ENCODE measurements at places on chromosomes 5 and 9.

DNA sequence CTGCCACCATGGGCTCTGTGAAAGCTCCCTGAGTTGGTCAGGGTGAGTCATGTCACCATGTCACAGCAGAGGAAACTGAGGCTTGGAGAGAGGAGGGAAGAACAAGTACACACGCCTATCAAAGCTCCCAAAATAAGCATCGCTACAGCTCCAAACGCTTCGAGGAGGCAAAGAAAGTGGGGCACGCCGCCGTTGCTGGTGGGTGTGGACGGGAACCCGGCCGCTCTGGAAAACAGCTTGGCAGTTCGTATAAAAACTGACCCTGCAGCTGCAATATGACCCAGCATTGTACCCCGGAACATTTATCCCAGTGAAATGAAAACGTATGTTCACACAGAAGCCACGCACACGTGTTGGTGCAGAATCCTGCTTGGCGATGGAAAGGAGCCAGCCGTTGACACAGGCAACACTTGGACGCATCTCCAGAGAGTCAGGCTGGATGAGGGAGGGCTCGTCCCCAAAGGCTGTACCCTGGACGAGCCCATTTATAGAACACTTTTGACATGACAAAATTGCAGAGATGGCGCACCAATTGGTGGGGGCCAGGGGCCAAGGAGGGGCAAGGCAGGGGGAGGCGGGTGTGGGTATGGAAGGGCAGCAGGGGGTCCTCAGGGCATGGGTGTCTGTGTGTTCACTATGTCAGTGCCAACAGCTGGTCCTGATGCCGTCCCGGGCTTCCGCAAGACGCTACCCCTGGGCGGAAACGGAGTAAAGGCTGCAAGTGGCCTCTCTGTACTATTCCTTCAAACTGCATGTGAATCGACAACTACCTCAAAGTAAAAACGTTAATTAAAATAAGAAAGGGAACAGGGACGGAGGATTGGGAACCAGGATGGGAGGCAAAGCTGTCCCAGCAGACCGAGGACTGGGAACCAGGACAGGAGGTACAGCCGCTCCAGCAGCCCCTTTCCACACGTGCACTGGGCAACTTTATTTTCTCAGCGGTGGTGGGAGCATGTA is 173.0 kb downstream of the OLFM1 start:
- DNase-seq, result no peak

- DNase-seq, result no peak
These were observed 14.3 kb upstream of the FREM1 start for GRCh38 chr9:14924230-14925219.

- no peak for DNase-seq
These were observed 155.0 kb downstream of the PRELID2 start for GRCh38 chr5:145680169-145680568.

- DNase-seq, result no peak
These were observed 57.0 kb upstream of the NEURL1B start for GRCh38 chr5:172583931-172584511.

- DNase-seq, result peak; percentile 61
These were observed 25.8 kb upstream of the KIF12 start for GRCh38 chr9:114124666-114125475.

- DNase-seq, result no peak
These were observed 6.1 kb upstream of the FAM120AOS start for GRCh38 chr9:93459432-93459847.

DNA sequence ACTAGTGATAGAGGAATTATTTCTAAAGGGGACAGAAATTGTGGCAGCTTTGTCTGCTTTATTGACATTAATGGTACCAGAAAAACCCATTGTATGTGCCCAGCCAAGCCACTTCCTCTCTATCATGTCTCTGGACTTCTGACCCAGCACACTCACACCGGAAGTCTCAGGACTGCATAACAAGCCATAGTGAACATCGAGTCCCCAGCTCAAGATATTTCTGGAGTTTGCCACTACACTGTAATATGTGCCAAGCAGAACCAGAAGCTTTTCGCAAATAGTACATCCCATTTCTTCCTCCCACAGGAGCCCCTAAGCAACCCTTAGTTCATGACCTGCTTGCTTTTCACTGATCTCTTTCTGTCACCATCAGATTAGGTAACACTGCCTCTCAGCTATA is 187.4 kb upstream of the GHR start:
- DNase-seq, result peak; percentile 66

DNA sequence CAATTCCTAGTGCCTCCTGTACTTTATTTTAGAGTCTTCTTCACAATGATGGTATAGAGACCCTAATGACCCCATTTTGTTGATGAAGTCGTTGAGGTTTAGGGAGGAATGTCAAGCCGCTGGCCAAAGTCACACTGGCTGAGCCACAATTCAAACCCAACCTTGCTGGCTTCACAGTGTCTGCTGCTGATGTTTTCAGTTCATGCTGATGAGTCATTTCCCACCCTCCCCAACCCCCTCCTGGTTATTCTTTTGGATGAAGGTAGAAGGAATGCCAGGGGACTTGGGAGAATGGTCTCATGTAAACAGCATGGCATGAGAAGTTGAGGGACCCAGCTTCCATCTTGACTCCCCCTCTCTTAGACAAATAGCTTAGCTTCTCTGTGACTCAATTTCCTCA is 68.6 kb downstream of the TMEM252 start:
- no peak for DNase-seq

GRCh38 chr5:78675956-78676730 is 27.6 kb upstream of the LHFPL2 start:
- DNase-seq, result no peak

- no peak for DNase-seq
These were observed 39.9 kb upstream of the SMIM15 start for GRCh38 chr5:61202213-61202612.

- DNase-seq, result no peak
These were observed 146.1 kb downstream of the CAAP1 start for GRCh38 chr9:26746357-26747072.

DNA sequence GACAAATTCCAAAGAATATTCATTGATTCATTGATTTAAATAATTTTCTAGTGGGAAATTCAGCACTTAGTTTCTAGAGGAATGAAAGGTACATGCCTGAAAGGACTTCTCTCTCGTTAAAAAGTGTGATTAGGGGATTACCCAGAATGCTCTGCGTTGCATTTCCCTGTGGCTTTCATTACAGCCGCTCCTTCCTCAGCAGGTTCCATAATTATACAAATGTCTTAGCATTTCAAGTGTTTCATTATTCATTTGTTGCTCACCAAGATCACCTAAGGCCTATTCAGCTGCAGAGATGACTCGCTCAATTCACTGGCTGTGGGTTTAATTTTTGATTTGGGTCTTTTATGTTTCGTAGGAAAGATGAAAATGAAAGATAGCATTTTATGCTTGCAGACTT is 52.8 kb downstream of the SPATA31C2 start:
- DNase-seq, result no peak

DNA sequence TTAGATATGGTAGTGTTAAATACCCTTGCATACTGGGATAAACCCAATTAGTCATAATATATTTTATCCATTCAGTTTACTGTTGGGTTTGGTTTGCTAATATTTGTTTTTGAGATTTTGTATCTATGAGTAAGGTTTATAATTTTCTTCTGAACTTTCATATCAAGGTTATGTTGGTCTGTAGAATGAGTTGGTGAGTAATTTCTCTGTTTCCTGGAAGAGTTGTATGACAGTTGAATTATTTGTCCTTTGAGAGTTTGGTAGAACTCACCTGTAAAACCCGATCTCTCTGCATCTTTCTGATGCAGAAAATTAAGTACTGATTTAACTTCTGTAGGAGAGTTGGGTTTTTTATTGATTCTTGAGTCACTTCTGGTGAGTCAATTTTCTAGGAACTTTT is 20.4 kb downstream of the DDX4 start:
- DNase-seq, result no peak

DNA sequence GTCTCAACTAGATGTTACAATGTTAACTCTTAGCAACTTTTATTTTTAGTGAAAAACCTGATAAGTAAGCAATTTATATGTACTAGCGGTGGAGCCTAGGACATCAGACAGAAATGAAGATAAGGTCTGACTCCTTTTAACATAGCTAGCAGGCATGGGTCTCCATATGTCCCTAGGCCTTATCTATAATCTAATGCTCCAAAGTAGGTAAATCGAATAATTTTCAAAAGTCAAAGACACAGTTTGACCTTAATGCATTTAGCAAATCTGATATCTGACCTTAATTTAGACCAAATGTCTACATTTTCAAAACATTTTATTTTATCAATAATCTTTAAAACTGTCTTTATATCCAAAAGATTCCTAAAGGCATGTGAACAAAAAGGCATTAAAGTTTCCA is 305.0 kb upstream of the CCNH start:
- no peak for DNase-seq

DNA sequence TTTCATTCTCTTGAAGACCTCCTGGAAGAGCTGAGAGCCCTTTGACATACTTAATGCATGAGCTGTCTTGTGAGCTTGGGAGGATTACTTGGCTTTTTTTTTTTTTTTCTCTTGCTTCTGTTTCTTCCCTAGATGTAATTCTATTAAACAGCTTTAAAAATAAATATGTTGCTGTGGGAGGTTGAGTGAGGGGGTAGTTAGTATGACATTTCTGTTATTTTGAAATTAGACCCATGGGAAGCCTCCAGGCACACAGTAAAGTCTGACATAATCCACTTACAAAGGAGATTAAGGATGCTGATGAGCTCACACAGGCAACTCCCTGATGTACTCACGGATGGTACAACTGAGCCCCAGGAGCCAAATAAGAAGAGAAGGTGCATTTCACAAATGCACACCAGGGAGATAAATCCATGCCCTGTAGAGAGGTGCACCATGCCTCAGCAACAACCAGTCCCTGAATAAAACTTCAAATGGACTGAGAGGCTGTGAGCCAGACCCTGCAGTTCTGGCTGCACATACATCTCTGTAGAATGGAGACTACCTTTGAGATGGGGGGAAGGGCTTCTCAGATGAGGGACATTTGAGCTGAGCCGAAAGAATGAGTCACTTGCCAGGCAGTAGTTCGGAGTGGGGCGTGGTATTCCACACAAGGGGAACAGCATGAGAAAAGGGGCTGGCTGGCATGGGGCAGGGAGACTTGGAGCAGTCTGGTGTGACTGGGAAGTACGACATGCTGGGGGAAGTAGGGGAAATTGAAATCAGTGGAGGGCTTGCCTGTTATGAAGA is 68.7 kb downstream of the ACTL7B start:
- no peak for DNase-seq

- no peak for DNase-seq
These were observed 94.7 kb downstream of the RICTOR start for GRCh38 chr5:38979535-38979934.

DNA sequence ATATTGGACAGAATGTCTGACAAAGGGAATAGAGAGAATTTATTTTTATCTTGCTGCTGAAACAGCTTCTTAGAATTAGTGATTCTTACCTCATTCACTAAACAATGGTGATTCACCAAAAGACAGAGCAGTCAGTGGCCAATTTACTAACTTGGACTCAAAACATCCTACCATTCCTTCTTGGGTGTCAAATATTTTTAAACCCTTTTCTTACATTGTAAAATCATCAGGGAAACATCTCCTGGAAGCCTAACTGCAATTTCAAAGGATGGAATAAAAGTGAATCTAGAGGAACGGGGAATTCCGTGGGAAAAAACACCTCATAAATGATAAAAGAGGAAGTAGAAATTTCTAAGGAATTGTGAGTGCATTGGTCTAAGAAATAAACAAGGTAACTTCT is 97.7 kb downstream of the LHFPL2 start:
- DNase-seq, result no peak

DNA sequence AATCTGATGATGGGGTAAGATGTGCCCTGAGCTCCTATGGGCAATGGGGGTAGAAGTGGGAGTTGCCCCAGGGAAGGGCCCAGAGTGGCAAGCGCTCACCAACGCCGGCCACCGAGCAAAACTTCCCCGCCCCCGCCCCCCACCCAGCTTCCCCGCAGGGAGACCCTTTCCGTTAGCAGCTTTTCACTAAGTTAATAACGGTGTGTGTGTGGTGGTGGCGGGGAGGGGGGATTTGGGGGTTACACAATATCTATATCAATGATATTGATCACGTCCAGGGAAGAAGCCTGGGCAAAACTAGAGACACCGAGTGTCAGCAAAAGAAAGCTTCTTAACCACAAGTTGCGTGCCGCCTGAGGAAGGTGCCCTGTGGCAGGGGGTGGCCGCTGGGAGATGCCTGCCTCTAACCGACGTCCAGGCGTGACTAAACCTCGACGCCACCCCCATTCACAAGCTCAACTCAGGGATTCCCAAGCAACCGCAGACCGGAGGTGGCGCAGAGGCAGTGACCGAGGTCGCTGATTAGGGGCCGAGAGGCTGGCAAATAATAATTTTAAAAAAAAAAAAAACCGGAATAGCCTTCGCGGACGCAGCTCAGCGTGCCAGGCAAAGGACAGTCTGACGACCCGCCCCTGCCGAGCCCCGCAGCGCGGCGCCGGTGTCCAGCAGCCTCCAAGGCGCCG is 222.6 kb downstream of the MEF2C start:
- no peak for DNase-seq

- no peak for DNase-seq
These were observed 22.3 kb upstream of the TAL2 start for GRCh38 chr9:105639936-105640335.

DNA sequence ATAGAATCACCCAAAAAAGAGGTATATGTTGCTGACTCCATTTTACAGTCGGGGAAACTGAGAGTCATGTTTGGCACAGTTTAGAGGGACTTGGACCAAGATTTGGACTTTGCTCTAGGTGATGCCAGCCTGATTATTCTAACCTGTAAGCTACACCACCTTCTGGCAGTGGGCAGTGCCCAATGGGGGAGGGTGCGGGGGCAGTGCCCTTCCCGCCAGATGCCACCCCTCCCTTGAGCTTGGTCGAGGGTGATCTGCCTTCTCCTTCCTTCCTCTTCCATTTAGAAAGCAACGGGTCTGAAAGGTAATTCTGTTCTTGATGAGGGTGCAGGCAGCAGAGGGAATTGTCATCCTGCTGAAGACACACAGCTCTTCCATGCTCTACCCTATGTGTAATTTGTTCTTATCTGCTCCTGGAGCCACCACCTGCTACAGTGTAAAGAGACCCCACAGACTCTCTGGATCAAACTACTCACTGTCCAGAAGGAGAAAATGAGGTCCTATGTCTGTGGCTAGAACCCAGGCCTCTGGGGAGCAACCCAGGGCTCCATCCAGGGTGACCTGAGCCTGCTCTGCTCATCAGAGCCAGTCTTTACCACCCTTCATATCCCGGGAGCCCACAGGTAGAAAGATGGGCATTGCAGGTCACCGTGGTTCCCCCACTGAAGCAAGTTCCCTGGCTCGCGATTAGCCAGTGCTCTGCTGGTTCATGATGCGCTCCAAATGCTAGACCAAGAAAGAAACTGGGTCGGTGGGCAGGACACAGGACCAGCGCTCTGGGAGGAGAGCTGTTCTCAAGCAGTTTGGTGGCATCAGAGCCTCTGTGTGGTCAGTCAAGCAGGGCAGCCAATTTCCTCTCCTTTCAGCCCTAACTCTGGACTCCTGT is 156.2 kb downstream of the RGS3 start:
- DNase-seq, result no peak

GRCh38 chr9:21412107-21412506 is 3.2 kb downstream of the IFNA8 start:
- no peak for DNase-seq

DNA sequence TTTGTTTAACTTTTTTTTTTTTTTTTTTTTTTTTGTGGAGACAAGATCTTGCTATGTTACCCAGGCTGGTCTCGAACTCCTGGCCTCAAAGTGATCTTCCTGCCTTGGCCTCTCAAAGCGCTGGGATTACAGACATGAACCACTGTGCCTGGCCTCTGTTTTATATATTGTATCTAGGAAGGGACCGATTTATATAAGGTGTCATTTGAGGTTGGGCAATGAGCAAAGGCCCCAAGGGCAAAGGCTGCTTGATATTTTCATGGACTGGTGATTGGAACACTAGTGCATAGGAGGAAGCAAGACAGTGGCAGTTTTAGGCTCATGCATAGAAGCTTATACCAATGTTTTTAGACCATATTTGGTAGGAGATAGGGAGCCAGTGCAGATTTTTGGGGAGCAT is 3.2 kb downstream of the SLC26A2 start:
- no peak for DNase-seq
